NCI-H226 (cell line): ENCODE measurements at places on chromosomes 6 and 20.

DNA sequence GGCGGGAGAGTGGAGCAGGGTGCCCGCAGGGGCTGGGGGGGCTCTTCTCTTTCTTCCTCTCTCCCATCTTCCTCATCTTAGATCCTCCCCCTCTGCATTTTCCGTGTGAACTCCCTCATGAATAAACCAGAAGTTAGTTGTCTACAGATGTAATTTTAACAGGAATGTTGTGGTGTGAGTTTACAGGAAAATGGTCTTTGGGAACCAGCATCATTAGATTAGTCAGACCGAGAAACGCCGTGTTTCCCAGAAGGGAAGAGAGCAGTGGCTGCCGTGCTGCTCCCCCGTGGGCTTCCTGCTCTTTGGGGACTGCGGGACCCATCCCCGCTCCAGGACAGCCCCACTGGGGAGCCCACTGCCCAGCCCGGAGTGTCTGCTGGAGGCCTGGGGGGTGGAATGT is 3.4 kb downstream of the MYT1 start:
- no peak for DNase-seq

GRCh38 chr6:87779542-87779941 is 77.5 kb upstream of the AKIRIN2 start:
- no peak for DNase-seq

DNA sequence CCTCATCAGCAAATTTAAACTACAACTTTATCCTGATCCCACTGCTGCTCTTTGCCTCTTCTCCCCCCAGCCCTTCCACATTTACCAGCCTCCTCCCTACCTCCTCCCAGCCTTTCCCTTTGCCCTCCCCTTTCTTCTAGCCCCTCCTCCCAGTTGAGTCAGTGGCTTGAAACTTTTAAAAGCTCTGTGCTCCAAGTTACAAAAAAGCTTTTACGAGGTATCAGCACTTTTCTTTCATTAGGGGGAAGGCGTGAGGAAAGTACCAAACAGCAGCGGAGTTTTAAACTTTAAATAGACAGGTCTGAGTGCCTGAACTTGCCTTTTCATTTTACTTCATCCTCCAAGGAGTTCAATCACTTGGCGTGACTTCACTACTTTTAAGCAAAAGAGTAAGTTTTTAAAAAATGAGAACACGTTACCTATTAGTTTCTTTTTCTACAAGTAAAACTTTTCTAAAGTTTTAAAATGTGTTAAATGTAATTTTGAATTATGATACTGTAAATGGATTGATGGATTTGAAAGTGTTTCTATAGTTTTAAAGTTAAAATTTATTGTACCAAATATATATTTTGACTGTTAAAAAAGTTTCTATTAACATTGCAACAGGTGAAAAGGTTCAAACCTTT is at the start of gene GJA1:
Gene GJA1 (plus strand): TSS at position 203 of the 626 bp plus-strand sequence. CDS start 11,202 bp downstream, outside the sequence.
- DNase-seq = peak; percentile 83

DNA sequence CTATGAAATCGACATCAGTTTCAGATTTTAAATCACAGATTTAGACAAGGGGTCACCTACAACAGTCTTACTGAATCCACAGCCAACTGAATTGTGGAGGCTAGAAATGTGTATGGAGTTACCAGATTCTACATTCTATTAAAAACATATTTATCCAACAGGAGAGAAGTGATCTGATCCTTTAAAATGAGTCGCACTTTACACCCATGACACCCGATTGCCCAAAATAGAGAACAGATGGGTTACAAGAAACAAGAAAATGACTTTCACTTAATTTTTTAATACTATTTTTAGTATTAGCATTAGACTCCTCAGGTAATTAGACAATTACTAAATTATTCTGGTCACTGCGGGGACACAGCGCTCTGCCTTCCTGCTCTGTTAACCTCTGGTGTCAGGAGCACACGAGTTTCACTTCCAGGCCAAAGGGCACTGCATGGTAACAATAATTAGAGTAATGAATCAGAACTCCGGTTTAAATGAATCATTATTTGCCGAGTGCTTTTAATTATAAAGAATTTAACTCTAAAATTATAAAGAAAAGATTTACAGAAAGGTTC is 108.6 kb downstream of the ATP9A start:
- DNase-seq = no peak

DNA sequence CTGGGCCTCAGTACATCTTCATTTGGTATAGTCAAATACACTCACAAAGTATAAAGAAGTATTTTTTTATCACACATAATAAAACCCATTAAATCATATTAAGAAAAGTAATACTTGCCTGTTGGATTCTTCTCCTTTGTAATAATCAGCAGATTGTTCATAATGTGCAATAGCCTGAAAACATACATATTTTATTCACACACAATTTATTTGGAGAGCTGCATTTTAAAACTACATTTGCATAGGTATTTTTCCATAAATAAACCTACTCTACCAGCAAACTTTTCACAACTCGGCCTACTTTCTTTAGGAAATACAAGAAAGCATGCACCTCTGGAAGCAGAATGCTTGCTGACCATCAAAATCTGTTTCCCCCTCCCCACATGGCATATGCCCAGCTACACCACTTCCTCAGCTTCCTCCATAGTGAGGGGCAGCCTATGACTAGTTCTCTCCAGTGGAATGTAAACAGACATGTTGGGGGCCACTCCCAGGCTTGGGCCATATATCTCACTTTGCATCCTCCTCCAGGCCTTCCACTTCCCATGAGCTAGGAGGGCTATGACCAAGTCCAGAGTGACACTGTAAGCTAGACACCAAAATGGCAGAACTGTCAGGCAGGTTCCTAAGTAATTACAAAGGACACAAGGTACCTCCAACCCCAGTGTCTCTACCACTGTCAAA is 28.3 kb downstream of the GZF1 start:
- no peak for DNase-seq

DNA sequence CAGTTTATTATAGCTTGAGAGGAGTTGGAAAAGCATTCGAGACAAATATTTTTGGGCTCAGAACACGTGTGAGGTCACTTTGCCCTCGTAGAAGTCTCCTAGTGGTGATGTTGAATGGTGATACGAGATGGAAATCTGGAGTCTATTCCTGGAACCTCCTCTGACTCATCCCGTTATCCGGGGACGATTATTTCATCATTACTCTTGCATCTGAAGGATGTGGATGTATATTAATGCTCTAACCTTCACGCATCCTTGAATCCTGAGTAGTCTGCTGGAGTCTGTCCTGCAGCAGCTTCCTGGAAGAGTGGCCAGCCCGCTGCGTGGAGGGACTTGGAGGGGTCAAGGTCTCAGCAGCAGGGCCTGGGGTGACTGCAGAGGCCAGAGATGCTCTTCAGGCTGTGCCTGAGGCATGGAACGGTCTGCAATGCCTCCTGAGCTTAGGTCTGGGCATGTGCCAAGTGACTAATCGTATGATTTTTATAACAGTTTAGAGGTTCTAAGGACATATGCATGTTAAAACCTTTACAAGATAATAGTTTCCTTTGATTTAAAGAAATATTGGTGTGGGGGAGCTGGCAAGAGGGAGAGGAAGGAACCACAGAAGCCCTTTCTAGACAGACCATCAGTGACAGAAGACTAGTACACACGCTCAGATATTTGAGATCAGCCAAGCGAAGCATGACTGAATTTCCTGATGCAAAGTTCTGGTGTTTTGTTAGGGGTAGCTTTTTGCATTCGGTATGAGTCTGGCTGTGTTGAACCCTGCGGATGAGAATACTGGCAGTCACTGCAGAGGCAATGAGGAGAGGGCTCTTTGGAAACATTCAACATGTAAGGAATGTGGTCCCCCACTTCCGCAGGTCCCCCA is 400.2 kb downstream of the QKI start:
- DNase-seq = peak; percentile 30

DNA sequence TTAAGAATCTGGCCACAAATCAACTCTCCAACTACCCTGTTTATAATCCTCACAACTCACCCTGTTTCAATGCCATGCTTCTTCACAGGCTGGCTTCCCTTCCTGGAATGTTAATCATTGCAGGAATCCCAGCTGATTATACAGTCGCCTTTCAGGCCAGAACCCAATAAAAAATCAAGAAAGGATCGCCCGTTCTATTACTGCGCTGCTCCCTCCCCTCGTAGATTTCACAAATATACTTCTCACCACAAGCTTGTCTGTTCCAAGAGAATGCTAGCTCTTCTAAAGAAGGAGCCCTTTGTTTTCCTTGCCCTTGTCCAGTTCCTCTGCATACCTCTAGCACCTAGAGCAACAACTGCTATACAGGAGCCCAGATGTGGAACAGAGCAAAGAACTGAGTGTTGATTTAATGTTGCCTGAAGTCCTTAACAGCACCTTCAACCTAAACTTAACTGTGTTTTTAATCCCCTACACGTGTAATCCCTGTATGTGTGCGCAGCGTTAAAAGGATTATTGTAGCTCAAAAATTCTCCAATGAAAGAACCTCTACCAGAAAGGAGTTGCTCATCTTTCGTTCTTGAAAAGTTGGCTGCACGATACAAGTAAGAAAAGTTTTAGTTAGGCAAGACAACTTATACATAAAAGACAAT is 988 bp downstream of the ECHDC1 start:
- DNase-seq = no peak

GRCh38 chr20:43942667-43943285 is 28.1 kb downstream of the TOX2 start:
- peak; percentile 55 for DNase-seq

DNA sequence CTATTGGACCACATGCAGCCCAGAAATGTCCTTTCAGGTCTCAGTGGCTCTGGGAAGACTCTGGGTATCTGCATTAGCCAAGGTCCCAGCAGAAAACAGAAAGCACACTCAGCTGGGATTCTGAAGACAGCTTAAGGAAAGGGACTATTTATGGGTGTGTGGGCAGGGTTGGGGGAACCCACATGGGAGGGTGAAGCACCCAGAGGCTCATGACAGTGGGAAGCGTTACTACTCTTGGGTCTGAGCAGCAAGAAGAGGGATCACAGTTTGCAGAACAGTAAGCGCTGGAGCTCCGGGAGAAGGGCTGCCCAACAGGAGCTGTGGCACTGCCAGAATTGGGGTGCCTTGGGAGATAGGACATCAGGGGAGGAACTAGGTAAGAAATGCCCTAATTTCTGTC is 12.4 kb upstream of the CDC5L start:
- no peak for DNase-seq

- no peak for DNase-seq
These were observed 812 bp upstream of the SMIM13 start for GRCh38 chr6:11092668-11093375.

DNA sequence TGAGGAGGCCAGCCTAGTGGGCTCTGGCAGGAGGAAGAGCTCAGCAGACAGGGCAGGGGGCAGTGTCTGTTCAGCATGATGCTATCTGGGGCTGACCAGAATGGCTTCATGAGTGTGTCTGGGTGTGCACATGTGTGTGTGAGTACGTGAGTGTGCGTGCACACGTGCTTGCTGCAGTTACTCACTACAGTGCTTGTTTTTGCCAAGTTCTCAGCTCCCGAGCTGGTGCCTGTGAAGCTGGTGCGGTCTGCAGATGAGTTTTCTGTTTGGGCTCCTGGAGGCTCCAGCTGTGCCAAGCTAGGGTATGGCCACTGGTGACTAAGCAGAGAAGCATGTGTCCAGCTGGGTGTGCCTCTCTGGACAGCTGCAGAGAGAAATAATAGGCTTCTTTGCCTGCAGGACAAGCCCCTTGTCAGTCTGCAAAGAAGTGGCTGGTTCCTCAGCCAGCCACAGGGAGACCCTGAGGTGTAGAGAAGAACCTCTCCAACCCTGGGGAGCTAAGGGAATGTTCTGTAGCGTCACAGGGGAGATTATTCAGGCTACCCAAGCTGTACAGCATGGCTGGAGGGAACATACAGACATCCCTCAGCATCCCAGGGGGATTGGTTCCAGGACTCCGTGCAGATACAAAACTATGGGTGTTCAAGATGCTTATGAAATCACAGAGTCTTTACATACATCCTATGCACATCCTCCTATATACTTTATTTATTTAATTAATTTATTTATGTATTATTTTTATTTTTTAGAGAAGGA is 40.2 kb upstream of the FAM50B start:
- DNase-seq = peak; percentile 92

DNA sequence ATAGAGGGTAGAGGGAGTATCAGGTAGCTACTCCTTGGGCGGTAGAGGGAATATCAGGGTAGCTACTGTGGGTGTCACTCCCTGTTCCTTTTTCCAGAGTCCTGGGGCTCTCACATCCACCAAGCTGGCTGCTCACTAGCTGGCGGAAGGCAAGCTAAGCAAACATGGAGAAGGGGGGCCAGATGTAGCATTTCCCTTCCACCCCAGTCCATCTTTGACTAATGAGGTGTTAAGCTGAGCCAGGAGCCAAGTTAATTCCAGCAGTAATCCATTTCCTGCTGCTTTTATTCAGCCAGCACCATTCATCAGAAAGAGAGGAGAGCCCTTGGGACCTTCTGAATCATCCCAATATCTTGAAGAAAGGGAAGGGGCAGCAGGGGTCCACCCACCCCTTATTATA is 330.0 kb downstream of the ZFAND3 start:
- no peak for DNase-seq

DNA sequence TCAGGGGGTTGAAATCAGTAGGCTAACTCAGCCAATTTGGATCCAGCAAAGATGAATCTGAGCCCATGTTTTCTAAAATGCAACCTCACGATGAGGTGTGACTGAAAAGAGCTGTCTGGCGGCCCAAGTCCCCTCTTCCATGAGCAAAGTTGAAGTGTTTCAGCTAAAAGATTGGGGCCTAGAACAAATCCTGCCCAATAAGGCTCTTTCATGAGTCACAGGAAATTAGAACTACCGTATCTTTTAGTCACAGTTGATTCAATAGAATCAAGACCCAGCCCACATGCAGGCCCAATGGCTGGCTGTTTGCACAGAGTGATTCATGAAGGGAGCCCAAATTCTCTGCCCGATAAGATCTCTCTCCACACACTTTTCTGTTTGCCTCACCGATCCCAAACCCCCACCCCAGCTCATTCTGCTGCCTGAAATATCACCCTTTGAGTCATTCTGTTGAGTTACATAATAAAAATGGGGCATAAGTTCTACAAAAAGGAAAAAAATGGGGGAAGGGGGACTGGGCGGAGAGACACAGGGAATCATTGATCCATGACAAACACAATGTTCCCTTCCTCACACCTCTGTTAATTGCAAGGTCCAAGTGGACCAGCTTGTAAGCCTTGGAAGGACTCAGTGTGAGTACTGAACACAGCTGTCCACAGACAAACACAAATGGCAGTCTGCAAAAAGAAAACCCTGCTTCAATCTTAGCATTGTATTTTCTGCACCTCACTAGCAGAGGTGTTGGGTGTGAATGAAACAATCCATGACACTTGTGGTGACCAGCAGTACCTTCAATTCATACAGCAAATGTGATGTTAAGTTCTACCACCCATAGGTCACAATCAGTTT is 13.8 kb downstream of the FOXQ1 start:
- DNase-seq = peak; percentile 96
